ENCODE measurements at places on chromosomes 7 and 10.

- no peak for DNase-seq
Observed at GRCh38 chr10:34185998-34186397, 629.1 kb downstream of the PARD3 start.

DNA sequence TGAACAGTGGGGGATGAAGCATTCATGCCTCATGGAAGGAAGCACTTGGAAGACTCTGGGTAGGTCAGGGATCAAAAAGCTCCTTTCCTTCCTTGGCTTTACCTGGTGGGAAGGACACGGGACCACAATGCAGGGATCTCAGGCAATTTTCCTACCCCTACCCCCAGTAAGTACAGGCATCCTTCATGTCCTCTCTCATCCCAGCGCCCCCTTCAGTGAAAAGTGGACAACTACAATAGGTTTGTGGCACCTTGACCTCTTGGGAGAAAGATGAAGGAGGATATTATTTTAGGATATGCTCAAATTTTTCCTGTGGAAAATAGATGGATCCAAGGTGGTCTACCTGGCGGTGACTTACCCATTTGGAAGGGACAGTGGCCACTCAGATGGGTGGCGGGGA, 16.5 kb downstream of the AFAP1L2 start:
- DNase-seq: no peak

GRCh38 chr7:44535348-44536064, 5.6 kb downstream of the NPC1L1 start:
- no peak for DNase-seq

DNA sequence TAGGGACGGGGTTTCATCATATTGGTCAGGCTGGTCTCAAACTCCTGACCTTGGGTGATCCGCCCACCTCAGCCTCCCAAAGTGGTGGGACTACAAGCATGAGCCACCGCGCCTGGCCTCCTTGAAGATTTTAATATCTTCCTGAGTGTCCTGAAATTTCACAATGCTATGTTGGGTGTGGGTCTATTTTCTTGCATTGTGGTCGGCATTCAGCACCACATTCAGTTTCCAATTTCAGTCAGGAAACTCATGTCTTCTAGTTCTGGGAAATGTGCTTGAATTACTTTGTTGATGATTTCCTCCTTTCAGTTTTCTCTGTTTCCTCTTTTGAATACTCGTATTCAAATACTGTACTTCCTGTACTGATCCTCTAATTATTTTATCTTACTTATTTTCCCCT, 49.3 kb upstream of the IL6 start:
- no peak for DNase-seq

DNA sequence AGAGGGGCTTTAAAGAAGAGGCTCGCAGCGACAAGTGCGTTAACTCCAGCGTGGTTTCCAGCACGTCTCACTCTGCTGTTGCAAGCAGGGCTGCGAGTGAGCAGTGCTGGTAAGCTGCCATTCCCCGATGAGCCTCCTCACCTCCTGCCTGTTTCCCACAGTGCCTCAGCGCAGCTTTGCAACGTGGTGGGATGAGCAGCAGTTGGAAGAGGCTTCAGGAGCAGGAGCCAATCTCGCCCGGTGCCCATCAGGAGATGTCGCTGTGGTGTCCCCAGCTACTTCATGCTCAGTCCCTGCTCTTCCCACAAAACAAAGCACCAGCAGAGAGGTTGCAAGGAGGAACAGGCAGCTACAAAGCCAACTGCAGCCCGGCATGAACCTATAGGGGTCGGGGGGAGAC, 2.4 kb upstream of the ADARB2 start:
- DNase-seq: no peak

- DNase-seq: no peak
Observed at GRCh38 chr10:79266084-79266483, 81.2 kb upstream of the PPIF start.

DNA sequence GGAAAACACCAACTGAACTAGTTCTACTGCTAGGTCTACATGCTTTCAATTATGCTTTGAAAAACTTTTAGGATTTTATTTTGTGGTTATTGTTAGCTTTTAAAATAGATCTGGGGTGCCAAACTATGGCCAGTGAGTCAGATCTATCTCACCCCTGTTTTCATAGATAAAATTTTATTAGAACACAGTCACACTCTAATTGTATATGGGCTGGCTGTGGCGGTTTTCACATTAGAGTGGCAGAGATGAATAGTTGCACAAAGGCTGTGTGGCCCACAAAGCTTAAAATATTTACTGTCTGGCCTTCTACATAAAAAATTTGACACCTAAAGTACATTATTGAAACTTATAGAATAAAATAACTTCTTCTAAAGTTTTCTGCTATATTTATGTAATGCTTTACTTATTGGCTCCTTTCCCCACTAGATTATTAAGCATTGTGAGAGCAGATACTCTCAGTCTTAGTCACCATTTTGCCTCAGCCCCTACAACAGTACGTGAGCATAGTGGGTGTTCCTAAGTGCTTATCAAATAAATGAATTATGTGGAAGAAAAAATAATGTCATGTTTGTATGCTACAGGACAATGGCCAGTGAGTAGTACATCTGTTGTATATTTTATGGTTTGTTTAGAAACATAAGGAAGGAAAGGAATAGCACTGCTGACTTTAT, 5.4 kb upstream of the SUV39H2 start:
- peak; percentile 82 for DNase-seq

DNA sequence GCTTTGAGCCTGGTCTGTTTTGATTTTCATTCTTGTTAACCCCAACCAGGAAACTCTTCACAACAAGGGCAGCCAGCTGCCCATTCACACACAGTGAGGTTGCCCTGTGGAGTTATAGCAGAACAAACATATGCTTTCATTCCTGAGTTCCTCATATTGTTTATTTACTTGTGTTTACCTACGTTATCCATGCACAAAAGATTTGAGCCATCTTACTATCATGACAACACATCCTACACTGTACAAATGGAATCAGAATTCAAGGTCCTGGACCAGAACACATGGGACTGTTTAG, 21.7 kb upstream of the BMPER start:
- DNase-seq: no peak

DNA sequence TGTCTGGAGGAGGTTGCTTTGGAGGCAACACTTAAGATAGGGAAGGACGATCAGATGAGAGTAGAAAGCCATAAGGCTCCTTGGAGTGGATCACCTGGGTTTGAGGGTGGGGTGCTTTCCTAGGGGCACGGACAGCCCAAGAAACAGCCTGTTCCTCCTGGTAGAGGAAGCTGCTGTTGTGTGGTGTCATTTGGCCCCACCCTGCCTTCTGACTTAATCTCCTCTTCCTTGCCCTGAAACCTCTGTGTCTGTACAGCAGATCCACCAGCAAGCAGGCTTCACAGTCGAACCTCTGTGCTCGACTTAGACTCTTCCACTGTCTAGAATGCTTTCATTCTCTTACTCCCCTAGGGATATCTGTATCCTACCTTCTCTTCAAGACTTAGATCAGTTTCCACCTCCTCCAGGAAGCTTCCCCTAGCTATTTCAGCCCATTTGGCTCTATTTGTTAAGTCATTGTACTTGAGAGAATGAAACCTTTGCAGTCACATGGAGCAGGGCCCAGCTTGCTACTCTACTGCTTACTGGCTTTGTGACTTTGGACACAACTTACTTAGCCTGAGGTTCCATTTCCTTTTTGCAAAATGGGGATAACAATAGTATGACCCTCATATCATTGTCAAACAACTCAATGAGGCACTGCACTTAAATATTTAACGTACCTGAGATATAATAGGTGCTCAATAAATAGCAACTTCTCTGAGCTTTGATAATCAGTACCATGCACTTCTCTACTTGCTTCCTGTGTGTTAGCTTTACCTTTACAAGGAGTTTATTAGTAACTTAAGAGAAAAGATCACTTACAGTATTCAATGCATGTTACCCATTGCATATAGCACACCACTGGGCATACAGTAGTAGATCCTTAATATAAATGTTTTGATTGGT, 5.0 kb downstream of the MXI1 start:
- DNase-seq: no peak

- no peak for DNase-seq
Observed at GRCh38 chr7:82506702-82507101, 63.1 kb upstream of the CACNA2D1 start.

GRCh38 chr7:148212731-148213130, 377.8 kb upstream of the C7orf33 start:
- DNase-seq: no peak

GRCh38 chr10:18059826-18060559, 80.2 kb upstream of the CACNB2 start:
- no peak for DNase-seq

DNA sequence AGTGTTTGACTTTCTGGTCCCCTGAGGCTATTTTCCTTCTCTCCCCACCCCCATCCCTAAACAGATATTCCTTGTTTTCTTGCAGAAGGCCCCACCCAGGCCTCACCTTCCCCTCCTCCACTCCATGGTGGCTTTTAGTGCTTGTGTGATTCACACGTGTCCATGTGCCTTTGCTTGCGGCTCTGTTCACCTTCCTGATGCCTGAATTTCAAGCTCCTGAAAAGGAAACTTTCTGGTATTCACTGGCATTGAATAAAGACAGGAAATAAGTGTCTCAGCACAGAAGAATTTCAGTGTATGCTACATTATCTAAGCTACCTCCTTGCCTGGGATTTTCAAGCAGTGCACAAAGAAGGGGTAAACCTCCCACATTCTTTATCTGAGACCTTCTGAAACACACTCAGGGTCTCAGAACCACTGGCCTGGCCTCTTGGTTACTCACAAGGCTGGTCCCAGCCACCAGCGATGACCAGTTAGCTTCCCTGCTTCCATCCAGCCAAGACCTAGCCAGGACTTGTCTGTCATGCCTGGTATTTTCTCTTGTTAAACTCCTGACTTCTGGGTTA, 17.2 kb upstream of the UBE2H start:
- DNase-seq: peak; percentile 92

- peak; percentile 84 for DNase-seq
Observed at GRCh38 chr7:82810558-82811259, 352.0 kb downstream of the PCLO start.

DNA sequence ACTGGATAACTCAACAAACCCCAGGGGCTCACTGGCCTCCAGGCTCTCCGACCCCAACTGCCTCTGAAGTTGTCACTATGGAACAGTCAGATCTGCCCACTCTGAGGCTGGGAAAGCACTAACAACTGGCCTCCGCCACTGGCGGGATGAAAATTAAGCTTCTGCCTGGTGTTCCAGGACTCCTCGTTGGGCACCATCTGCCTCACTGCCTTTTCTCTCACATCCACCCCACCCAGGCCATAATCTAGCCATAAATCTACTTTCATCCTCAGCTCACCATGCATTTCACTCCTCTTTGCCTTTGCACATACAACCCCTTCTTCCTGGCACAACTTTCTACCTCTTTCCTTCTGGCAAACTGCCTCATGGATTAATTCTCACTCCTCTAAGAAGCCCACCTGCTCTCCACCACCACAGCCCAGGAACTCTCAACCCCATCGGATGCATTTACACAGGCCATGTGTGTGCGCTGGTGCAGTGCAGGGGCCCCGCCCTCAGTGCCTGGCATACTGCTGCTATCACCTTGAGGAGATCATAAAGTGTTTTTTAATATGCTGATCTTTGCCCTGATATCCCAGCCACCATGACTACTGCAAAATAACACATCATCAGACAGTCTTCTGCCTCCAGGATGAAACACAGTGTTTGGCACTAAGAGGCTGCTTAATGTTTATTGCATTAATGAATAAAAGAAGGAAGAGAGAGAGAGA, 4.0 kb downstream of the CDHR1 start:
- DNase-seq: no peak

GRCh38 chr10:71344154-71344925, 25.3 kb downstream of the SLC29A3 start:
- no peak for DNase-seq

- peak; percentile 78 for DNase-seq
Observed at GRCh38 chr10:113326160-113327111, 226.4 kb upstream of the HABP2 start.

- DNase-seq: no peak
Observed at GRCh38 chr10:80927419-80928078, 389.8 kb downstream of the SH2D4B start.

GRCh38 chr7:15626041-15626440, 60.4 kb downstream of the MEOX2 start:
- no peak for DNase-seq

- DNase-seq: no peak
Observed at GRCh38 chr7:90551036-90551435, 45.1 kb upstream of the CDK14 start.

DNA sequence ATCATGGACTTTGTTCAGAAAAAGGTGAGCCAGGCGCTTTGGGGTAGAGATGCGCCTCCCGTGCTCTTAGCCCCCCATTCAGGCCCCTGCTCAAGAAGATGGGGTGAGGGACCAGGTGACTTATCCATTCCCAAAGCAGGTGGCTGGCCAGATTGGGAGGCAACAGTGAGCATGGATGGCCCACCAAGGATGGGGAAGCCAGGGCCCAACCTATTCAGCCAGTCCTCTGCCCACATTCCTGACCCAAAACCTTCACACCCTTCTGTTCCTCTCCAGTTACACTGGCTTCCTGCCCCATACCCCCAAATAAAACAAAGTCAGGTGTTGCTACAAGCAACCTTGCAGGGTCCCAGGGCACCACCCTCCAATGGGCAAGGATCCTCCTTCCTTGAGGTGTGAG, 44.4 kb downstream of the TSPAN15 start:
- DNase-seq: no peak

GRCh38 chr7:107103369-107103768, 58.9 kb downstream of the PRKAR2B start:
- no peak for DNase-seq

DNA sequence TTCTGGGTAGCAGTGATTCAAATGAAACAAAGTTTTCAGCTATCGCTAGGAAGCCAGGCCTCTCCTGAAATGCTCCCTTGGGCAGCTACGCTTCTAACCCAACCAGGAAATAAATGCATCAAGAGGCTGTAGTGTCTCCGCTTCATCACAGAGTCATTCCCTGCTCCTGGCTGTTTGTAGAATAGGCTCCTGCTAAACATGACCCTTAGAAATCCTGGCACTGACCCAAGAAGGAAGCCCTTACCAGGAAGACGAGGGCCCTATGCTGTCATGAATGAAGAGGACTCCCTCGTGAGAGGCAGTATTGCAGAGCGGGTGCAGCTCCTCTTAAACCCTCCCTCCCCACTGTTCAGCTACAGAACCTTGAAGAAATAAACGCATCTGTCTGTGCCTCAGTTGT, 48.3 kb downstream of the NOD1 start:
- DNase-seq: no peak

- DNase-seq: peak; percentile 59
Observed at GRCh38 chr7:115558161-115558560, 472.4 kb downstream of the TFEC start.

- DNase-seq: no peak
Observed at GRCh38 chr10:122338609-122339441, 35.7 kb upstream of the PLEKHA1 start.

DNA sequence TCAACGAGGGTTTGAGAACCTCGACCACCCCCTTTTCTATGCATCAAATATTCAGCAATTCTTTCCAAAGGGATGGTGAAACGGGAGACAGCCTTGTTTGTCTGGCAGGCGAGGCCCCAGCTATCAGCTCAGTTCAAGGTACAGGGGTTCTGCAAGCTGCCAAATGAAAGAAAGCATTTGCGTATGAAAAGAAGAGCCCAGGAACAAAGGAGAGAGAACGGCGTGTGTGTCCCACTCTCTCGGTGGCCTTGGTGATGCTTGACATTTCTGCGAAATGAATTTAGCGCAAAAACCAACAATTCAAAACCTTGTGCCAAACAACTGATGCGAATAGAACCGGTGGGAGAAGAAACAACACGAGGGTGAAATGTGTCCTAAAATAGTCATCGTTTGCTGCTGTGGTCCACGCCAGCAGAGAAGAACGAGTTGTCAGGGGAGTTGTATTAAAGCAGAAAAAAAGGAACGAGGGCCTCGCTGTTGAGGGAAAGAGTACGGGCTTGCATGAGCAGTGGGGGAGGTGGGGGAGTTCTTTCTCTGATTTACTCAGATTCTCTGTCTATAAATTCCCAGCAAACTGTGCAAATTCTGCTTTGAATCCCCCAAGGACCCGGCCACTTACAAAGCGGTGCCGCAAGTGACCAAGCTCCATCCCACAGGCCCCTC, 97.7 kb downstream of the TMEM130 start:
- DNase-seq: no peak
